ENCODE measurements at places on chromosomes 11 and 22.

GRCh38 chr11:46378811-46379481 is 2.5 kb upstream of the MDK start:
- DNase-seq, result no peak

- no peak for DNase-seq
Measured at GRCh38 chr11:45659031-45659817, 6.2 kb downstream of the CHST1 start.

- no peak for DNase-seq
Measured at GRCh38 chr11:95501761-95502266, 270.8 kb upstream of the SESN3 start.

- DNase-seq, result peak; percentile 63
Measured at GRCh38 chr11:118870396-118871343, 13.0 kb upstream of the CXCR5 start.

DNA sequence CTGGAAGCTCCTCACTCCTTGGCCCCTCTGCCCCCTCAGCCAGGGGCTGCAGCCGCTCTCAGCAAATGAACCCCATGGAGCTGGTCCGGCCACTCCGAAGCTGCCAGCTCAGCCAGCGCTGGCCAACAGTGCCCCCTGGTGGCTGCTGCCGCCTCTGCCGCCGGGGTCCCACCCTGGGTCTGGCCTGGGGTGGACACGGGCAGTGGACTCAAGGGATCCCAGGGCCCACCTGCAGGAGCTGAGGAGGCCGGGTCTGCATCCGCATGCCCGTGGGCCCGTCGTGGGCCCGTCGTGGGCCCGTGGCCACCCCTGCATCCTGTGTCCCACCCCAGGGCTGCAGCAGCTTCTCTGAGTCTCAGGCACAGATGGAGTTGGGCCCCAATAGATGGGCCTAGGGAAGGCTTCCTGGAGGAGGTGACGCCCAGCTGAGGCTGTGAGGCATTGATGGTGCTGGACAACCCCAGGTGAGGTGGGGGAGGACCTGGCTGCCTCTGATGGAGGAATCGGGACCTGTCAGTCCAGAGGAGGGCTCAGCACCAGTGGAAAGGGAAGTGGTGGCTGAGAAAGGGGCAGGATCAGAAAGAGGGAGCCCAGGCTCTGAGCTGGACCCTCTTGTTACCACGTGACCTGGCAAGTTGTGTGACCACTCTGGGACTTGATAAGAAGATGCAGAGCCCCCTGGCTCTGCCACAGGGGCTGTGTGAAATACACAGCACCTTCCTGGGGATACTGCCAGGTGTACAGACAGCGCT is 522.3 kb downstream of the BRD1 start:
- peak; percentile 18 for DNase-seq

DNA sequence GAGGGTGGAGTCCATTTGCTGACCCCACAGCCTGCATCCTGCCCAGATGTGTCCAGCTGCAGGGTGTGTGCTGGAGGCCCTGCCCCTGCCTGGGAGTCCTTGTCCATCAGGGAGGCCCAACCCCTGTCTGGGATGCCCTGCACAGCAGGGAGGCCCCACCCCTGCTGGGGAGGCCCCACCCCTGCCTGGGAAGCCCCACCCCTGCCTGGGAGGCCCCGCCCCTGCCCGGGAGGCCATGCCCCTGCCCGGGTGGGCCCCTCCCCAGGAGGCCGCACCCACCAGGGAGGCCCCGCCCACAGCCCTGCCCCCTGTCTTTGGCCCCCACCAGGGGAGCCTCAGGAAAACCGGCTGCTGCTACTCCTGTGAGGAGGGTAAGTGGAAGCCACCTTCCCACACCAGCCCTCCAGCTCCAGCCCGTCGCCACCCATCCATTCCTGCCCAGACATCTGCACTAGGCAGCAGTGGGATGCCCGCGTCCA is 37.2 kb downstream of the MUC5B start:
- peak; percentile 43 for DNase-seq

- DNase-seq, result no peak
Measured at GRCh38 chr11:118820412-118821357, 29.7 kb upstream of the DDX6 start.

- DNase-seq, result no peak
Measured at GRCh38 chr11:63488789-63489188, 2.2 kb downstream of the PLAAT5 start.

DNA sequence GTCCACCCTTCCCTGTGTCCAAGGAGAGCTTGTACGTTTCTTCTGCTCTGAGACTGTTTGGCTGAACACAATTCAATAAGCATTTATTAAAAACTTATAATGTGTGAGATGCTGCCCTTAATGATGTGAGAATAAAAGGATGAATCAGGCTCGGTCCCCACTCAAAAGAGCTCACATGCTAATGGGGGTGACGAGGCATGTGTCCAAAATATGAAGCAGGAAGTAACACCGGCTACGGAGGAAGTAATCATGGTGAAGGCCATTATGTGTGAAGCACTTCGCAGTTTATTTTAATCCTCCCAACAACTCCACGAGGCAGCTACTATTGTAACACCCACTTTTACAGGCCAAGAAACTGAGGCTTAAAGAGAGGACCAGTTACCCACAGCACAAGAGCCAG is 3.4 kb upstream of the RASD2 start:
- DNase-seq, result no peak

GRCh38 chr11:115706626-115707135 is 202.5 kb upstream of the CADM1 start:
- peak; percentile 22 for DNase-seq

GRCh38 chr11:22190827-22191463 is 1.9 kb upstream of the ANO5 start:
- no peak for DNase-seq

DNA sequence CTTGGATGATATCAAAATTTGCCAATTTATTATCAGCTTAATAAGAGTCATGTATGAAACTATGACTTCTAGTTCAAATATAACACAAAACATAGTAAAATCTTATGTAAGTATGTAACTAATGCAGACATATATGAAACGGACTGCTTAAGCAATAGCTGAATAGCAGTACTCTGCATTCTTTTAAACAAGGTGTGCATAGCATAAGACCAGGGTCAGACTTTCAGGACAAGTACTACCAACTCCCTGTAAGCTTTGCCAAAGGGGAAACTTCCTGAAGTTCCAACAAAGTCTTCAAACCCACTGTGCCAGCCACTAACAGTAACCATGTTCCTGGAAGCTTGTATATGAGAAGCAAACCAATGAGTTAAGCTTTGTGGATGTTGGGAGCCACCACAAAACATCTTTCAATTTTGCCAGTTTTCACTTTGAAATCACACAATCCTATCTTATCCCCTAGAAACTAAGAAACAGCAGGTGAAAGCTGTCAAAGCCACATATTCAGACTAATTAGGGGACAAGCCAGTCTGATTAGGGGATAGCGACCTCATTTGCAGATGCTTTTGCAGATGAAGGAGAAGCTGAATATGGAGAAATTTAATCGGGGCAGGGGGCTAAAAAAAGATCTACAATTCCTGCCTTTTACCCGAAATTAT is 13.3 kb downstream of the RBFOX2 start:
- DNase-seq, result no peak

DNA sequence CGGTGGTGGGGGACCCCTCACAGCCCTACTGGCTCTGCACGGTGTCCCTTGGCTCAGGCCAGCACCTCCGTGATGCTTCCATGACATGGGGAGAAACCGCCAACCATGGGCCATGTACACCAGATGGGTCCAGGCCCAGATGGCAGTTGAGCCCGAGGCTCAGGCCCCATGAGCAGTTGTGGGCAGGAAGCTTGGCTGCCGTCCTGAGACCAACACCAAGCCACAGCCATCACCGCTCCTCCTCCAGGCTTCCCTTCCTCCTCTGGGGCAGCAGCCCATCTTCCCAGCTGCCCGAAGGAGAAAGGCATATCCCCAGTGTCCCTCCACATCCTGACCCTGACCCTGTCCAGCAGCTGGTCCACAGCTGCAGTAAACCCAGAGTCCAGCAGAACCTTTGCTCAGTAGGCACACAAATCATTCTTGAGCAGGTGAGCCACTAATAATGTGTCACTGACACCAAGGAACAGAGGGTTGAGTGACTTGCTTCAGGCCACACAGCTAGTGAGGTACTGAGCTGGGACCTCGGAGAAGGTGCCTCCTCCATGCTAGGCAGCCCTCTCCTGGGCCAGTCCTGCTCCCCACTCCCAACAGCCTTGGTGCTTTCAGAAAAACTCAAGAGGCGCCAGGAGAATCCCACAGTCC is 204.9 kb downstream of the CTTN start:
- DNase-seq, result no peak

GRCh38 chr11:133676265-133676664 is 144.0 kb upstream of the OPCML start:
- DNase-seq, result no peak

GRCh38 chr22:25736378-25737011 is 5.5 kb upstream of the MYO18B start:
- no peak for DNase-seq

DNA sequence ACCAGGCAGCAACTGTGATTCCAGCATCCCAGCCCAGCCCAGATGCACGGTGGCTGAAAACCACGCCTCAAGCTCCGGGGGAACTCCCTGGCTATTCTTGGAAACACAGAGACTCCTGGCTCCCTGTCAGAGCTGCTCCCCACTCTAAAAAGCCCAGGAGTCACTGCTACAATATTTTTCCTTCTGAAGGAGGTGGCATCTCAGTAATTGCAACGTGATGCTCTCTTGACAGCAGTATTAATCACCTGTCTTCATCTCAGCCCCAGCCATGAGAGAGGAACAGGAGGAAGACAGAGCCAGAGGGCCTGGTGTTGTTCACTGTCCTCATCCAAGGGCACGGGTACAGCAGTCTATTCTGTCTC is 26.9 kb downstream of the DRD2 start:
- DNase-seq, result no peak

DNA sequence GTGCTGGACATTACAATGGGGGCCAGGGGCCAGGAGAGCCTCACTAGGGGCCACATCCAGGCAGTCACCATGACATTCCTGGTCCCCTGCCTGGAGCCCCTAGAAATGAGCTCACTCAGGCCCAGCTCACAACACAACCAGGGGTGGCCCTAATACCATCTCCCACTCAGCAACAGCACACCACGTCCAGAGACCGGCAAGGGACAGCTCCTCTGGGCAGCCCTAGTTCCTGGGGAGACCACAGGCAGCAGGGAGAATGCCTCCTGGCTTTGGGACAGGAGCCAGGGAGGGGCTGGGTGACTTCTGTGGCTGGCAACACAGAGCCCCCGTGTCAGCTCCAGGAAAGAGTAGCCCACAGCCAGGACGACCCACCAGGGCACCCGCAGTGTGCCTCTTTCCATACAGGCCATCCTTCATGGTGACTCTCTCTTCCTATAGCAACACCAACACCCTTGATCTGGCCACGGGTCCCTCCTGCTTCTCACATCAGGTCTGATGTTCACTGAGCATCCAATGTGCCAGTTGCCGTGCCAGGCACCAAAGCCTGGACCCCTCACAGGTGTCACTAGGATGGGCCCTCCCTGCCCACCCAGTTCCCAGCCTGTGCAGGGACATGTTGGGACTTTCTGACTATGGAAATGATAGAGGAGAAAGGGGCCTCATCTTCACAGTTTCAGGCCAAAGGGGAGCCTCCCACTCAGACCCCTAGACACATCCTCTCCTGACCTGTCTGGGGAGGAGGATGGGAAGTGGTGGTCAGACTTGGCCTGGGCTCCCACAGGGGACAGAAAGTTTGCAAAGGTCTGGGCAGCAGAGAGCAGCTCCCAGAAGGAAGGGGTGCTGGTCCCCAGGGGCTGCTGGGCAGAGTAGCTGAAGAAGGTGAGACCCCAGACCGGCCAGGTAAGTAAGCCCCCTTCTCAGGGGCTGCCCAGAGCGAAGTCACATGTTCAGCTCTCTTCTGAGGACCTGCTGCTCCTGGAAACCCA is 43.2 kb downstream of the IGLL5 start:
- no peak for DNase-seq

Measured in AG08395 (cell line).